ENCODE measurements at places on chromosomes 5 and 9.
A peak's percentile ranks its signal among the peaks of the same experiment; 100 is the strongest.

- no peak for DNase-seq
Observed at GRCh38 chr9:109468927-109469326, 29.2 kb downstream of the PTPN3 start.

DNA sequence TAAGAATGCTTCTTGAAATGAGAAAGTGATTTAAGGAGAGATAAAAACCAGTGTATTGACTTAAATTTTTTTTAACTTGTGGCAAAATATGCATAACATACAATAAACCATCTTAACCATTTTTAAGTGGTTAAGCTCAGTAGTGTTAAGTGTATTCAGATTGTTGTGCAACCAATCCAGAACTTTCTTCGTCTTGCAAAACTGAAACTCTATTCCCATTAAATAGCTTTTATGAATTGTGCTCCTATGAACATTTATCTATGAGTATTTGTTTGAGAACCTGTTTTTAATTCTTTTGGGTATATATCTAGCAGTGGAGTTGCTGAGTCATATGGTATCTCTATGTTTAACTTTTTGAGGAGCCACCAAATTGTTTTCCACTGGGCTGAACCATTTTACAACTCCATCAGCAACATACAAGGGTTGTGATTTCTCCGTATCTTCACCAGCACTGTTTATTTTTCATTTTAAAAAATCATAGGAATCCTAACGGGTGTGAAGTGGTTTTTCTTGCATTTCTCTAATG, 76.6 kb upstream of the ACTBL2 start:
- DNase-seq, result no peak

DNA sequence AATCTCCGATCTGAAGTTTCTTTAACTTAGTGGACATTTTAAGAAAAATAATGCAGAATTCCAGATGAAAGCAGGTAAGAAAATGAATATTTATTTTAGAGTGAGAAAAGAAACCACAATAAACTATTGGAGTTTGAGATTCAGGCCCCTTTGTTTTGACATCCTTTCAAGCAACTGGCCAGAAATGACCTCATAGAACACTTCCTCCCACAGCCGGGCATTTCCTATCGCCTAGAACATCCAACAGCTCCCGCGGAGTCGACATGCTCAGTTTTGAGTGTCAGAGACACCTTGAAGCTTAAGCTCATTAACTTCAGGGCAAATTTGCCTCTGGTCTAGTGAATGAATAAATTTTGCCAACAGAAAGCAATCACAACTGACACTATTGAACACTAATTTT, 369.2 kb downstream of the TLE4 start:
- DNase-seq, result no peak

- peak; percentile 43 for DNase-seq
Observed at GRCh38 chr5:36739751-36740221, 133.4 kb downstream of the SLC1A3 start.

GRCh38 chr5:103624675-103625074, 62.1 kb upstream of the NUDT12 start:
- DNase-seq, result no peak

DNA sequence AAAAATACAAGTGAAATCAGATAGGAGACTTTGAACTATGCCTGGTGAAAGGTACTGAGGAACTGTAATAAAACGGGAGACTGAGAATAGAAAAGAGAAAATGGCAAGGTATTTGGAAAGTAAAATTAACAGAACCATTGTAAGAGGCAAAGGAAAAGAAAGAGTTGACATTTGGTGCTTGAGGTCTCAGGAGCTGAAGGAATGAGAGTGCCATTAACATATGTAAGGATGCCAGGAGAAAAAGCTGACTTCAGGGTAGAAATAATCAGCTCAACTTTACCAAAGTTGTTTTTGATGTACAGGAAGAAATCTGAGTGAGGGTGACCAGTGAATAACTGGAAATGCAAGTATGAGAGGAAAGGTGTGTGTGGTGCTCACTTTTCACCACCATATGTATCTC, 69.4 kb downstream of the TMEM167A start:
- DNase-seq, result no peak

GRCh38 chr5:180643191-180643851, 6.1 kb downstream of the FLT4 start:
- no peak for DNase-seq

DNA sequence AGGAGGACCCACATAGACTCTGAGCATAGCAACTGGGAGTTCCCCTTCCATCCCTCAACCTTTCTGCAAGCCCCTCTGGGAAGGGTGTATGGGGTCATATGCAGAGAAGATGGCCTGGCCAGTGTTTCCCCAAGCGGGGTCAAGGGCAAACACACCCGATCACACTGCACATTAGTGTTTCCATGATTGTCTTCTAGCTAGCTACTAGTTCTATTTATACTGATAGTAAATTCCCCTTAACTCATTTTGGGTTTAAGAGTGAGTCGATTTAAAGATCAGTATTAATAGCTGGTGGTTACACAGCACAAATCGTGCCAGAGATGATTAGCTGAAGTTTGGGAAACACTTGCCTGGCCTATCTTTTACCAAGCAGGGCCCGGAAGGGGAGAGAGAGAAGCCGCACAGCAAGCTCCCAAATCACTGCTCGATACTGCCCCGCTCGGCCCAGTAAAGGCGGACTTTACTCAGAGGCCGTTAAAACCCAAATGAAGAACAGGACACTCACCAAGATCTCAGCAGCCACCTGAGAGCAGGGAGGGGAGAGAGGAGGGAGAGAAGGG, 29.4 kb upstream of the TNIP1 start:
- no peak for DNase-seq

DNA sequence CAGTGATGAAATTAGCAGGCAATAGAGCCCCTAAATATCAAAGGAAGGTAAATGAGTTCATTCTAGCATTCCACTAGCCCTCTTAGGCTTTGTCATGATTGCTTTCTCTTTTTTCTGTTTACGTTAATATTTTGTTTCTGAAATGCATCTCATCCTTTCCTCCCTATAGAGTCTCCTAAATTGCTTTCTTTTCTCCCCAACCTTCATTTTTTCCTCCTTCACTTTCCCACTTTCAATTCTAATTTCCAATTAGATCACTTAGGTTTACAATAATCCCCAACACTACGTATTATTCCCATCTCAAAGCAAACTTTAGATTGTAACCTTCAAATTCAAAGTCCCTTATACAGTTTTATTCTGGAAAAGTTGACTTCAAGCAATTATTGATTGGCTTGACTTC, 559.3 kb downstream of the RAB3C start:
- DNase-seq, result no peak

GRCh38 chr9:121365564-121365963, 4.5 kb downstream of the STOM start:
- DNase-seq, result no peak

- no peak for DNase-seq
Observed at GRCh38 chr5:170426149-170426767, 37.1 kb upstream of the KCNMB1 start.

GRCh38 chr5:174736331-174736721, 11.9 kb downstream of the MSX2 start:
- DNase-seq, result peak; percentile 63

DNA sequence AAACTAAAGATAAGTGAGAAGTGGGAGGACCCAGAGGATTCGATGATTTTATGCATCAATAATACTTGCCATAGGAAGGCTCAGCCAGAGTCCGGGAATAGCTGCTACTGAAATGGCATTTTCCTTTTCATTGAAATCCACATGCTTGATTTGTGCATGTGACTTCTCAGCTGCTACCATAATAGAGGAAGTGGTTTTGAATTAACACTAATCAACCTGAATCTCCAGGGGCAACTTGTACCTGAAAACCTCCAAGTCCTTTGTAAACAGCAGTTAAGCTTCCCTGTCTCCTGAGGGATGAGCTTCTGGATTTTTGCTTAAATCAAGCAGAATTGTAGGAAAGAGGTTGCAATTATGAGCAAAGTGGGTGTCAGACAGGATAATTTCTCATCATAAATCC, 124.9 kb downstream of the PPP2R2B start:
- no peak for DNase-seq

GRCh38 chr5:130706696-130707095, 458.4 kb downstream of the HINT1 start:
- DNase-seq, result no peak

DNA sequence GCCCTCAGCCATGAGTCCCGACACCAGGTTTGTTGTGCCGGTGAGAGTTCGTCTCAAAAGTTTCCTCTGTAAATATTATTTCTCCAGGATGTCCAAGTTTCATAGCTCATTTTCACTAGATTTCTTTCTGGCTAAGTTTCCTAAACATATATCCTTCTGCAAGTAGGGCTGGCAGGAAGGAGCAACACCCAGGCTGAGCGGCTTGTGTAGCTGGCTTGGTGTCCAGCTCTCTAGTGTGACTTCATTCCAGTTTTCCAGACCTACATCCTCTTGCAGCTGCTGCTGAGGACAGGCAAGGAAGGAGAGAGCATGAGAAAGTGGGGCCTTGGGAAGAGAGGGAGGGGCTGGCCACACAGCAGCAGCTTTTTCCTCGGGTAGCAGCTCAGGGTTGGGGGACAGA, 80.3 kb downstream of the FGF1 start:
- DNase-seq, result peak; percentile 71

GRCh38 chr5:35430381-35431162, 187.1 kb upstream of the SPEF2 start:
- DNase-seq, result peak; percentile 41

DNA sequence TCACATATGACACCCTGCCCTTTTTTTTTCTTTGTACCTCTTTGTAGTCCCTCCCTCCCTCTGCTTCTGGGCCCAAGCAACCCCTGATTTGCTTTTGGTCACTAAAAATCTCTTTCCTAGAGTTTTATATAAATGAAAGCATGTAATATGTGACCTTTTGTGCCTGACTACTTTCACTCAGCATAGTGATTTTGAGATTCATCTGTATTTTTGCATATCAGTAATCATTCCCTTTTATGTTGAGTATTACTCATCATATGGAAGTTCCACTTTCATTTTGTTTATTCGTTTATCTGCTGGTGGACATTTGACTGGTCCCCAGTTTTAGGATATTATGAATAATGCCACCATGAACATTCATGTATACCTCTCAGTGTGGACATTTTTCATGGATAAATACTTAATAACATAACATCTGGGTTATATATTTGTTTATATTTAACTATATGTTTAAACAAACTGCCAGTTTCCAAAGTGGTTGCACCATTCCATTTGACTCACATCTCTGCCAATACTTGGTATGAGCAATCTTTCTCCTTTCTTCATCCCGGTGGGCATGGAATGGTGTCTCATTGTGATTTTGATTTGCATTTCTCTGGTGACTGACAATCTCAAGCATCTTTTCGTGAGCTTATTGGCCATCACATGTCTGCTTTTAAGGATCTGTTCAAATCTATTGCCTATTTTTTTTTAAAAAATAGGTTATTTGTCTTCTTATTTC, 115.7 kb upstream of the S1PR3 start:
- no peak for DNase-seq

- DNase-seq, result no peak
Observed at GRCh38 chr5:24609706-24610105, 35.1 kb downstream of the CDH10 start.

- DNase-seq, result peak; percentile 88
Observed at GRCh38 chr5:168023191-168023590, 268.3 kb upstream of the WWC1 start.

GRCh38 chr9:77996696-77997095, 34.9 kb downstream of the GNAQ start:
- no peak for DNase-seq

GRCh38 chr9:124810663-124811355, 33.9 kb downstream of the OLFML2A start:
- peak; percentile 86 for DNase-seq

GRCh38 chr5:68484307-68485068, 268.9 kb downstream of the PIK3R1 start:
- DNase-seq, result no peak

GRCh38 chr5:96861076-96861475, 15.2 kb upstream of the ERAP2 start:
- DNase-seq, result no peak

- DNase-seq, result no peak
Observed at GRCh38 chr9:127880143-127880542, 2.7 kb upstream of the AK1 start.

- peak; percentile 77 for DNase-seq
Observed at GRCh38 chr9:124771867-124772679, 962 bp upstream of the NR6A1 start.

DNA sequence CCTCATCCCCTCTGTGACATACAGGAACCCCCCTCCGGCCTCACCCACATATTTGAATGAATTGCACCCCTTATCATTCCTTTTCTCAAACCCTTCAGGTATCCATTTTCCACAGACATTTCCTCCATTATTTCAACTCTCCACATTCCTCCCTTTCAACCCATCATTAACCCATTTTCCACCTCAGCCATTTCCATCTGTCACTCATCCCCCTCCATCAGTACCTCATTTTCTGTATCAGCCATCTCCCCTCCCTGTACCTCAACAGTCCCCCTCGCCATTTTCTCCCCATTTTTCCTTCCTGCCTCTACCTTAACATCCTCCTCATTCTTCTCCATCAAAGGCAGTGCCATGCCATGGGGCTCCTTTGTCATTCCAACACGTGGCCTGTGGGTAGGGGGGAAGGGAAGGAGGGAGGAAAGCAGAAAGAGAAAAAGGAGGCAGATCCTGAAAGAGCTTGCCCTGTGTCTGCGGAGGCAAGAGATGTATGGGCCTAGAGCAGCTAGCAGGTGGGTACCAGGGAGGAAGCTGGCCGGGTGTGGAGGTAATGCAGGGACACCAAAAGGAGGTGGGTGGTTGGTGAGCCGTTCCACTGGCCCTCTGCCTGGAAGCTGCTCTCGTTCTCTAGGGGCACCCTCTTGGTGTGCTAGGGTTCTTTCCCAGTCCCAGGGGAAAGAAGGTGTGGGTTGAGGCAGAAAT, 1.5 kb downstream of the DNAJB5 start:
- no peak for DNase-seq

DNA sequence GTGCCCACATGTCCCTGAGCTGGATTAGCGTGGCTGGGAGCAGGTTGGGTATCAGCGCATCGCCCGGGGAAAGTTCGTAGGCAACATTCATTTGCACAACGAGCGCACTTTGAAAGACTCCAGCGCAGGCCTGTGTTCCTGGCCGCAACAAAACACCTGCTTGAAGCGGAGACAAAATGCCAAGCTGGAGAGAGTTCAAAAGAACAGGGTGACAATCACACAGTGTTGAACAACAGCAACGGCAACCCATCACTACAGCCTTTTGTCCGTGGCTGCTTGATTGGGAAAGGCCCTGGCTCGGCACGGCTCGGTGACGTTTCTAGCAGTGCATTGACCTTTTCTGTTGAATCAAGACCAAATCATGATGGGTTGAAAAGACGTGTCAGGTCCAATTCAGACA, 336.3 kb downstream of the IRX1 start:
- DNase-seq, result no peak

DNA sequence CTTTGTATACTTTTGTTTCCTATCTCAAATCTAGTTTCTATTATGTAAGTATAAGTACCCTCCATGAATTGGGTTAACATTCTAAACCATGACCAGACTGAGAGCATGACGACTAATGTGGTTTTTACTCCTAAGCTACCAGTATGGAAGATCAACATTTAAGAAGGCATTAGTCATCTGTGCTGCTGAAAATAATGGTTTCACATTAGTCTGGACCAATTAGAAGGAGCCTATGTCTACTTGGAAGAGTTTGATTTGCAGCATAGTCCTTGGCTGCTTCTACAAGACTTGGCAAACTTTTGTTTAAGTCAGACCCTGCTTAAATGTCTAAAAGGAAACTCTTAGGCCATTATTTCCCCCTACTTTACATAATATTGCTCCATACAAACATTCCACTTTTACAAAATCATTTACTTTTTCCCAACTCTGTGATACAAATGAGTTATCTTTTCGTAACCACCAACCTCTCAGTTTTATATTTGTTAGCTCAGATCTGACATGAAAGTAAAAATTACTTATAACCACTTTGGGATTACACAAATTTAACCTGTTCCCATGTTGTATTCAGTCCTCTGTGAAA, 186.7 kb downstream of the COMMD10 start:
- no peak for DNase-seq

Data from umbilical cord (tissue), 2 donors.